ENCODE measurements at places on chromosomes 4 and X.

- no peak for DNase-seq
Measured at GRCh38 chr4:78922207-78922606, 17.0 kb downstream of the PAQR3 start.

GRCh38 chr4:119087656-119088055, 48.0 kb upstream of the MYOZ2 start:
- DNase-seq: no peak

GRCh38 chr4:1975880-1976279, 32.9 kb downstream of the NELFA start:
- DNase-seq: no peak

DNA sequence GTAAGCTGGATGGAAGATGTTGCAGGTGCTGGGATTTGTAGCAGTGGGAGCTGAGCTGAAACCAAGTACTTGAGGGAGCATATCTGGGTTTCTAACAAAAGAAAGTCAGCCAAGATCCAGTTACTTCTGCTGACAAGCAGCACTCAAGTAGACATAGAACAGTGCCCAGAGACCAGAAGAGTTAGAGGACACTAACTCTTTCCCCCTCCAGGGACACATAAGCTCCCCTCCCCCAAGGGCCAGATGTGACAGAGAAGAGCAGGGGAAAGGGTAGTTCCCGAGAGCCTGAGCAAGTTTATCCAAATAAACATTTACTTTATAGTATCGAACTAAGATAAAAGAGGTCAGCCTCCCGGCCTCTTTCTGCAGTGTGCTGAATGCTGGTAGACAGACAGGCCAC, 12.2 kb downstream of the TRPC3 start:
- no peak for DNase-seq

GRCh38 chr4:153523164-153523796, 57.1 kb downstream of the TMEM131L start:
- no peak for DNase-seq

- DNase-seq: no peak
Measured at GRCh38 chr4:140163029-140163810, 9.2 kb upstream of the MAML3 start.

DNA sequence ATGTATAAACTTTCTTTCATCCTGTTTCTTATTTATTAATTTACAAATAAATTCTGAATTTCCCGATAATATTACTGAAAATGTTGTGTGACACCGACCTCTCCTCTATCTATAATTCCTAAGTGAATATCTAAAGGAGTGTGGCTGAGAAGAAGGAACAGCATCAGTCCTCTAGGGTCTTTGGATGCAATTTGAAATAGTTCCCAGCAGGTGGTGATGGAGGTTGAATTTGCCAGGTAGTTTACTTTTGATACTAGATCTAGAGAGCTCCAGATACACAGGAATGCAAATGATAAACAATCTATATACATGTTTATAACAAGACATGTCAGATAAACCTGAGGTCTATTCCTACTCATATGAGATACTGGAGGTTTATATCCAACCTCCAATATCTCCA, 305.4 kb downstream of the PCDH18 start:
- DNase-seq: no peak

DNA sequence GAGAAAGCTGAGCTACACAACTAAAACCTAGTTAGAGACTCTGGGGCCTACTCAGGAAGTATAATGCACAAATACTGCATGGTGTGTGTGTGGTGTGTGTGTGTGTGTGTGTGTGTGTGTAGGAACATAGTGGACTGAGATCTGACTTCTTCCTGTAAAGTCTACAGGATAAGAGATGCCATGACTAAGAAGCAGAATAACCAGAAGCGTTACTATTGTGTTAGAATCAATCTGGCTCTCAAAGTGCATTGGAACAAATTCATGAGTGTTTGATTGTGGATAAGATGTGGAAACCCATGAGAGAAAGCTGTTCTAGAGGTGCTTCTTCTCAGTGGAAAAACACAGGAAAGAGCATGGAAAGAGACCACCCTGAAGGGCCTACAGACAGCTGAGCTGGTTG, 302.1 kb downstream of the INPP4B start:
- no peak for DNase-seq

GRCh38 chr4:3285558-3286334, 7.1 kb upstream of the RGS12 start:
- no peak for DNase-seq

Data from stimulated activated CD8-positive, alpha-beta memory T cell treated with anti-CD3 and anti-CD28 coated beads, Interleukin-7, amount 100 ng/mL, for 24 hours (primary cell).